ENCODE measurements at places on chromosomes 1 and 21.

DNA sequence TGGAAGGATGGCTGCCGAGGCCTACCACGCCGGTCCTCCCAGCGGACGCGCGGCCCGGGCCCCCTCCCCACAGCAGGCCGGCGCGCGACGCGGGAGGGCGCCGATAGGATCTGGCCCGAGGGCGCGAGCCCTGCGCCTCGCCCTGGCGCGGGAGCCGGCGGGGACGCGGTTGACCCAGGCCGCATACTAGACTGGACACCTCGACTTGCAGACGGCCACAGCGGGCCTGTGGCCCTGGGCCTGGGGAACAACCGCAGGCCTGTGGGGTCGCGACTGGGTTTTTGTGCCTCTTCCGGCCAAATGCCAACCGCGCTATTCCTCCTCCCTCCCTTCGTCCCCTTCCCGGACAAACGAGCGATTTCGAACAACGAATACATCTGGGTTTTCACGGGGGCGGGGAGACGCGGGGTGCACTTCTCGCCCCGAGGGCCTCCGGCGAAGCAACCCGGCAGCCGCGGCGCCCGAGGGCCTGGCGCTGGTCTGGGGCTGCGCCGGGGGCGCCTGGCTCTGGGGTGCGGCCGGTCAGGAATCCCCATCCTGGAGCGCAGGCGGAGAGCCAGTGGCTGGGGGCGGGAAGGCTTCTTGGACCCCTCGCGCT is 2.4 kb downstream of the NHLH2 start:
- no peak for DNase-seq

DNA sequence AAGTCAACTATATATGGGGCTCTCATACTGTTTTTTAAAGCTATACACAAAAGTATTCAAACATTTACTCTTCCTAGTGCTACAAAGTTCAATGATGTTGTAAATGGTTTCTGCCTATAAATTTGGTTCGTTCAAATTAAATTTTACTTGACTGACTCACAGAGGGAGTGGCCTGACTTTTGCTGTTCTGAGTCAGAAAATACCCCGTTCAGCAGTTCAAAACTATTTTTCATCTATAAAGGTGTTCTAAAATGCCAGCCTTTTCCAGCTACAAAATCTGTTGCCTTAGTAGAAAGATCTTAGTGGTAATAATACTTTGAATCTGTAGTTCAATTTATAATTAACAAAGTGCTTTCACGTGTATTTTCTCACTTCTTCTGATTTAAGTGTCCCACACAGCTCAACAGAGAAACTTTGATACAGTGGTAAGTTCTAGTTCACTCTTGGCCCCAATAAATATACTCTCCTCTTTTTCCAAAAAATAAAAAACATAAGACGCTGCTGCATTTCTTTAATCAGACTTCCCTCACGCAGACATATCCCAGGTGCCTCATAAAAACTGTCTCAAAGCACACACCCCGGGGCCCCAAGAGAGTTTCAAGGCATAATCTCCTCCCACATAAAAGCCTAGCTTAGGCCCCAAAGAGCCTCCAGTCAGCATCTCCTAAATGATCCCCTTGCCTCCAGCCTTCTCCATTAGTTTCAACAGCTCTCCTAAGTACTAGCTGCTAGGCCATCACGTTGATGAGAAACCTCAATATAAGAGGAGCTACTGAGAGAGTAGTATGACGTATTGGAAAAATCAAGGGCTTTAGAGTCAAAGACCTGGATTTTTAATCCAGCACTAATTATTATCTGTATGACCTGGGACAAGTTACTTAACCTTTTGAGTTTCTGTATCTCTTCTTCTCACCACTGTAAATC is 3.2 kb downstream of the PTP4A2 start:
- no peak for DNase-seq

DNA sequence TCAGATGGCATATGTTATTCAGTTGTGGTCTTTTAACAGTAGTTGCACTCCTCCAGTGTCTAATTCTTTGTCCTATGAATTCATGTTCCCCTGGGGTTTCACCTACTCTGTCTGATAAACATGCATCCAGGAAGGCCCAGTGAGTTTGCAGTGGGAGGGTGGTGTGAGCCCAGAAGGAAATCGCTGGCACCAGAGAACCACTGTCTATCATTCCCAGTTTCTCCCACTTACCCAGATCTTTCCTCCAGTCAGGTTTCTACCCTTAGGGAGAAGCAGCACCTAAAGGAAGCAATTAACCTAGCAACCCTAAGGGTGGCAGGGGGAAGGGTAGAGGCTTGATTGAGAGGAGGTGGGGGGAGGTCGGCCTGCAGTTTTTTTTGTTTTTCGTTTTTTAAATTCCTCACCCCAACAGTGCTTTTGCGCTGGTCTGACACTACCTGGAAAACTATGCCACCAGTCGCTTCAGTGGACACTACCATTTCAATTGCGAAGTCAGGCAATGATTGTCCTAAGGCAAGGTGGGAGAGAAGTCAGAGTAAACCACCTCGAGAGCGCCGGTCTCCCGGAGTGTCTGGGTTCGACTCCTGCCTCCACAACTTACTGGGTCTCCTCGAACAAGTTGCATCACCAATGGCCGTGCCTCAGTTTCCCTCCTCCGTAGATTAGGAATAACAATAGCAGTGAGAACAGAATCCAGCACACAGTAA is 766 bp upstream of the SLC44A3 start:
- DNase-seq = no peak

DNA sequence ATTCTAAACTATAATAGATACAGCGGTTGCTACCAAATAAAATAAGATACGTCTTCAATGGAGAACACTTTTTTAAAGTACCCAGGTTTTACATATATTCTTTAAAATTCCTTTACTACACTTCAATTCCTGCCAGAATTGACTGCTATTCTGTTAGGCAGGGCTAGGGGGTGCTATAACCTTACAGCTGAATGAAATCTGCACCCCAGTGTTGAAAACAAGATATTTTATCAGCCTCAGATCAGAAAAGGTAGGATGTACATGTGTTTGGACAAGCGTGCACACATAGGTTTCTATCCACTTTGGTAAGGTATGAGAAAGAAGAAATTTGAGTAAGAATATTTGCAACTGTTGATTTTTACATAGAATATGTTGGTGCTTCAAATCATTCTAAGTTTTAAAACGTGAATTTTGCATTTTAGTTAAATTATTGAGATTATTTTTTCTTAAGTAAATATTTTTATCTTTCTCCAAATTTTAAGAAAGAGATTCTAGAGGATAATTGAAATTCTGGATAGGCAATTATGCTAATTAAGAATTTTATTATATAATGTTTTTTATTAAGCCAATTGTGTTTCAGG is 490.8 kb upstream of the ADGRL4 start:
- no peak for DNase-seq

- DNase-seq = no peak
Observed at GRCh38 chr1:6603915-6604558, 1.4 kb upstream of the KLHL21 start.

- no peak for DNase-seq
Observed at GRCh38 chr1:56285554-56286402, 293.6 kb downstream of the PLPP3 start.
